Activated T-helper 2 cell treated with anti-CD3 and anti-CD28 coated beads, Interferon-gamma antibody, Interleukin-2, Interleukin-4, amounts not matched to agents 10 μg/mL and 5 μg/mL and 100 μg/mL, durations not matched to agents 14 hours and 24 hours and 36 hours (primary cell): ENCODE measurements at places on chromosomes 2 and 18.
A peak's percentile ranks its signal among the peaks of the same experiment; 100 is the strongest.

DNA sequence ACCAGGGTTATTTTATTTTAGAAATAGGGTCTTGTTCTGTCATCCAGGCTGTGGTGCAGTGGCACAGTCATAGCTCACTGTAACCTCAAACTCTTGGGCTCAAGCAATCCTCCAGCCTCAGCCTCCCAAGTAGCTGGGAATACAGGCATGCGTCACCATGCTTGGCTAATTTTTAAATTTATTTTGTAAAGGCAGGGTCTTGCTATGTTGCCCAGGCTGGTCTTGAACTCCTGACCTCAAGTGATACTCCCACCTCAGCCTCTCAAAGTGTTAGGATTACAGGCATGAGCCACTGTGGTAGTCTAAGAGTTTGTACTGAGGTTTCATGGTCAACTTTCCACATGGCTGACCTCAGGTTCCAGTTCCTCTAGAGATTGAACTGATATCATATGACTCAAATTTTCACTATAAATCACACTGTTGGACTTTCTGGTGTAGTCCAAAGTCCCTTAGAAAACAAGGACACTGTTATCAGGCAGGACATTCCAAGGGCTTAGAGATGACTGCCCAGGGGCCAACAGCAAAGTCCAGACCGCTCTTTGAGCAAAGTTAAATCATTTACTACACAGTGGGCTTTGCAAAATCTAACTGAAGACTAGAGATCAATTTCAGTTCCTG, 82.0 kb upstream of the MEX3C start:
- no peak for DNase-seq

- no peak for DNase-seq
Measured at GRCh38 chr2:220880623-220881596, 691.2 kb downstream of the EPHA4 start.

- DNase-seq: no peak
Measured at GRCh38 chr2:138707392-138708074, 72.7 kb downstream of the NXPH2 start.

DNA sequence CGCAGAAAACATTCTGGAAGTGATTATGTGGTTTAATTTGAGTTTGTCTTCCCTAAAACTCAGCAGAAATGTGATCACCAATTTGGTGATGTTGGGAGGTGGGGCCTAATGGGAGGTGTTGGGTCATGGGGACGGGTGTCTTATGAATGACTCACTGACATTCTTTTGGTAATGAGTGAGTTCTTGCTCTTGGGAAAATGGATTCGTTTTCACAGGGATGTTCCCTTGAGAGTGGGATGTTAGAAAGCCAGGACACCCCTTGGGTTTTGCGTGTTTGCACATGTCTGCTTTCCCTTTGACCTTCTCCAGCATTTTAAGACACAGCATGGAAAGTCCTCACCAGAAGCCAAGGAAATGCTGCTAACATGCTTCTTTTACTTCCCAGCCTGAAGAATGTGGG, 321.5 kb upstream of the NT5C1B start:
- no peak for DNase-seq

DNA sequence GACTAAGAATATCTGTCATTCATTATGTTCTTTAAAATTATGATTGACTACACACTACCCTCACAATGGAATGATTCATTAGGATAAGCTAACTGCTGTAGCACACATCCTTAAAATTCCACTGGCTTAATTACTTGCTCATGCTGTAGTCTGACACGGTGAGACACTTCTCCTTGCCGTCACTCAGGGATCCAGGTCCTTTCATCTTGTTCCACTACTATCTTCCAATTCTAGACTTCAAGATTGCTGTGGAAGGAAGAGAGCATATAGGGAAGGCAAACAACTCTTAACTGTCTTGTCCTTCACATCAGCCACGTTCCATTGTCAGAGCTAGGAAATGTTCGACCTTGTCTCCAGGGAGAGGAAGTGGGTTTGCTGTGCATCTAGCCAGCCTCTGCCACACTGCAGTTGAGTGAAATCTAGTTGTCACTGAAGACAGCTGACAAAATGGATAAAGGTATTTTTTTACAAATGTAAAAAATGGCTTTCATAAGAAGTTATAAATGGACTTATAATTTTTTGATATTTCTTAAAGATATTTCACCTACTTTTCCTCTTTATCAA, 30.1 kb downstream of the GREB1L start:
- no peak for DNase-seq

DNA sequence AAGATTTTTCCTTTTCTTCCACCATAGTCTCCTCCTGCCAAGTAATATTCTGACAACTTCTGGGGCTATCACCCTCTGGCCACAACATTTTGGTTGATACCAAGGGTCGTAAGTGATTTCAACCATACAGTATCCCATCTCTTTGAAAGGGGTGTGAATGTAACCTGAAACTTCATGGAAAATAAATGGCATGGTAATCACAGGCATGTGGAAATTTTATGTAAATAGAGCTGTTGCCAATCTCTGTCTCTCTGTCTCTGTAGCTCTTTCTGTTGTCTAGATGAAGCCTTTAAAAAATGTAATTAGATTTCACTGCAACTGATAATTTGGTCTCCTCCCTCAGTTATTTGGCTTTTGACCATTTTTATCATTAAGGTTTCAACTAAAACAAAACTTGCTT, 125.6 kb upstream of the RPRM start:
- no peak for DNase-seq

GRCh38 chr2:117557626-117558025, 256.9 kb upstream of the DDX18 start:
- no peak for DNase-seq

DNA sequence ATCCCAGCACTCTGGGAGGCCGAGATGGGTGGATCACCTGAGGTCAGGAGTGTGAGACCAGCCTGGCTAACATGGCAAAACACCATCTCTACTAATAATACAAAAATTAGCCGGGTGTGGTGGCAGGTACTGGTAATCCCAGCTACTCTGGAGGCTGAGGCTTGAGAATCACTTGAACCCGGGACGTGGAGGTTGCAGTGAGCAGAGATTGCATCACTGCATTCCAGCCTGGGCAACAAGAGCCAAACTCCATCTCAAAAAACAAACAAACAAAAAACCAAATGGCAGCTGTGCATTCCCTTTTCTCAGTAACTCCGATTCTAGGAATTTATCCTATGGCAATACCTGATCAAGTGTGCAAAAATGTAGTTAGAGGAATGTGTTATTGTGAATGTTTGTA, 4.7 kb upstream of the GRHL1 start:
- DNase-seq: no peak

GRCh38 chr18:59517446-59518165, 158.5 kb upstream of the LMAN1 start:
- DNase-seq: no peak

DNA sequence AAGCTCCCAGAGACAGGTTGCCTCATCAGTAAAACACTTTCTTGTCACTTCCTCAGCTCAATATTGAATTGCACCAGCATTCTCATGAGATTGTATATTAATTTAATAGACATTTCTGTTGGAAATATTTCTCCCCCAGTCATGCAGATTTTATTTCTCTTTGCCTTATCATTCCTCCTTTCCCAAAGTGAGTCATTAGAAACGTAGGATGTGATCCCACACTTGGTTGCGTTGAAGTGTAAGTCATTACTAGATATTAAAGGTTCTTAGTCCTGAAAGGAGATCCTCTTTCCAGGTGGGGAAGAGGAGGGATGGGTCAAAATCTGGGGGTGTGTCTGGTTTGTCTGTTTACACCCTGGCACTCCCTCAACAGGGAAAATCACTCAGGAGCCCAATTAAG, 438.2 kb downstream of the SLC4A3 start:
- no peak for DNase-seq

DNA sequence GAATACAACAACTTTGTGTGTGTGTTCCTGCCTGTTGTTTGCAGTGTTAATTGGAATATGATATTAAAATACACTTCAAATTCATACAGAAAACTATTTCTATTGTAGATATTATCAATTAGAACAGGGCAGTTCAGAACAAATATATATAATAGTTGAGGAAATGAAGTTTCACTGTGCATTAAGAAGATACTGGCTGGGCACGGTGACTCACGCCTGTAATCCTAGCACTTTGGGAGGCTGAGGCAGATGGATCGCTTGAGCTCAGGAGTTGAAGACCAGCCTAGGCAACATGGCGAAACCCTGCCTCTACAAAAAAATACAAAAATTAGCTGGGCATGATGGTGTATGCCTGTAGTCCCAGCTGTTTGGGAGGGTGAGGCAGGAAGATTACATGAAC, 79.3 kb downstream of the ASAP2 start:
- no peak for DNase-seq

DNA sequence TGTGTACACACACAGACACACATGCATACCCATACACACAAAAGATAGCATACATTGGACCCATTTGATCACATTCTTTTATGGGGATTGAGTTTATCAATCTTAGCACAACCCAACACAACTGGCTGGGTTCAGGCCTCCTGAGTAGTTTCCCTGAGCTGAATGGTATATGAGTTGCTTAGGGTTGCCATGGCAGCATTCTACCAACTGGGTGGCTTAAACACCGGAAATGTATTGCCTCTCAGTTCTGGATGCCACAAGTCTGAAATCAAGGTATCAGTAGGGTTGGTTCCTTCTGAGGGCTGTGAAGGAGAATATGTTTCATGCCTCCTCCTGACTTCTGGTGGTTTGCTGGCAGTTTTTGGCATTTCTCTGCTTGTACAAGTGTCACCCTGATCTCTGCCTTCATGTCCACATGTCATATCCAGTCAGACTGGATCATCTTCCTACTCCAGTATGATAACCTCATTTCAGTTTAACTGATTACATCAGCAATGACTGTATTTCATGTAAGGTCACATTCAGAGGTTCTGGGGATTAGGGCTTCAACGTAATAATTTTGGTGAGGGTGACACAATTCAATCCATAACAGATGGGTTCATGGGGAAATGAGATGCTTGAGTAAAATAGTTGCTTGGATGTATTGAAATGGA, 212.7 kb downstream of the KCNE4 start:
- no peak for DNase-seq

DNA sequence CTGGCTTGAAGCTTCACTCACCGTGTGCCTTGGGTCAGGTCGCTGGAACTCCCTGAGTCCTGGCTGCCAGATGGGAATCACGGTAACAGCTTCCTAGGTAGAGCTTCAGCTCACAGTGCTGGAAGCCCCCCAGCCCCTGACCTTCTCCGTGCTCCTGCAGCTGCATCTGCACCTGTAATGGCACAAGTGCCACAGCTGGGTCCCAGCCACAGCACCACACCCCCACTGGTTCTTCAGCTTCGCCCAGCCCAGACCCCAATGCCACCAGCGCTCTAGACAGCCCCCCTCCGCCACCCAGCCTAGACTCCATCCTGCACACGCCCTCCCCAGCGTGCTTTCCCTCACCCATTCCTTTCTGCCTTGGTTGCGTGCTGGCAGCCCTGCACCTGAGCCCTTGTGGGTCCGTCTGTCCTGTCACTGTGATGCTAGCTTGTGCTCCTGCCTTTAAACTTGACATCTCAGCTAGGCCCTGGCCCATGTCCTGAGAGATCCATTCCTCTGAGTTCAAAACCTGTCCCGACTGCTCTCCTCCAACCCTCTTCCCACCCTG, 7.6 kb upstream of the ESPNL start:
- DNase-seq: peak; percentile 7

GRCh38 chr2:41460661-41461060, 587.2 kb upstream of the PKDCC start:
- DNase-seq: no peak

- DNase-seq: no peak
Measured at GRCh38 chr2:159798376-159798725, 343 bp upstream of the CD302 start.

- DNase-seq: no peak
Measured at GRCh38 chr18:9984080-9984479, 70.3 kb downstream of the VAPA start.

GRCh38 chr2:173407176-173407575, 52.5 kb downstream of the CDCA7 start:
- DNase-seq: no peak

DNA sequence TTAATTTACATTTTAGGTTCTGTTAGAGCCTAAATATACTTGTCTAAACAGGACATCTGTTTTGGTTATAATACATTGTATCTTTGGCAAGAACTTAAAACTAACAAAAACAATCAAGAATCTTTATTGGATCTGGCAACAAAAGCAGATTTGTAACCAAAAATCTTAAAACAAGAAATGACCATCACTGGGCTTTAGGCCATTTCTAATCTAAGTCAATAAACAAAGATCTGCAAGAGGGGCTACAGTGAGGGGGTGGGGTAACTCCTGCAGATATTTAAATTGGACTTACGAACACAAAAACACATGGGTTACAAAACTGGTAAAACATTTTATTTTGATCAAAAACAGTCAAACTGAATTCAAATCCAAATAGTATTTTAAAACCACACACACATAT, 77.3 kb downstream of the SRBD1 start:
- DNase-seq: no peak

DNA sequence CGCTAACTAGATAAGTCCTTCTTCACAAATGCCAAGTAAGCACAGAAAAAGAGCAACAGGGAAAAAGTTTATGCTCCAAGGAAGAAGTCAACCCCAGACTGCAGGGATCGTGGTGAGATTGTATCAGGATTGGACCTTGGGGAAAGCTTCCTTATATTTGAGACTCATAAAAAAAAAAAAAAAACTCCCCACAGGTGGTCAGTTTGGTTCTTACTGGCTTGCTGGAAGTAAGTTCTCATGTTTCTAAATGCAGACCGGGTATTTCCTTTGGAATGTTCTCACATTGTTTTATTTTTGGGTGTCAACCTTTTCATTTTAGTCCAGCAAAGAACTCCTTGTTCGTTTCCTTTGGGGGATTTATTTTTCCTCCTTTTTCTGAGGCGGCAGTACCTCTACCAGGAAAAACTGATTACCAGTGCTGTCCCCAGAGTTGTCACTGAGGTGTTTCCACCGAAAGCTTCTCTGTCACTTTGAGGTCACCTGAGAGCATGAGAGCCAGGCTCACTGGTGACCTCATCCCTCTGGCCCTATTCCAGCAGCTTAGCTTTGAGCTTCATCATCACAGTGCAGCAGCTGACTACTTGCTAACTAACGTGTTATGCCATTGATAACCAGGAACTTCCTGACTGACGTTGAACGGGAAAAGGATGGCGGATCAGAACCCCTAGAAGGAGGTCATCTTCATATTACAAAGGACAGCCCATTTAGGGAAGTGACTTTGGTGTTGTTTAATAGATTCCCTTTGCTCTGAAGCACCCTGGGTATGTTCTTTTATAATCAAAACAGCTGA, 16.8 kb upstream of the ATP8B1 start:
- DNase-seq: no peak

DNA sequence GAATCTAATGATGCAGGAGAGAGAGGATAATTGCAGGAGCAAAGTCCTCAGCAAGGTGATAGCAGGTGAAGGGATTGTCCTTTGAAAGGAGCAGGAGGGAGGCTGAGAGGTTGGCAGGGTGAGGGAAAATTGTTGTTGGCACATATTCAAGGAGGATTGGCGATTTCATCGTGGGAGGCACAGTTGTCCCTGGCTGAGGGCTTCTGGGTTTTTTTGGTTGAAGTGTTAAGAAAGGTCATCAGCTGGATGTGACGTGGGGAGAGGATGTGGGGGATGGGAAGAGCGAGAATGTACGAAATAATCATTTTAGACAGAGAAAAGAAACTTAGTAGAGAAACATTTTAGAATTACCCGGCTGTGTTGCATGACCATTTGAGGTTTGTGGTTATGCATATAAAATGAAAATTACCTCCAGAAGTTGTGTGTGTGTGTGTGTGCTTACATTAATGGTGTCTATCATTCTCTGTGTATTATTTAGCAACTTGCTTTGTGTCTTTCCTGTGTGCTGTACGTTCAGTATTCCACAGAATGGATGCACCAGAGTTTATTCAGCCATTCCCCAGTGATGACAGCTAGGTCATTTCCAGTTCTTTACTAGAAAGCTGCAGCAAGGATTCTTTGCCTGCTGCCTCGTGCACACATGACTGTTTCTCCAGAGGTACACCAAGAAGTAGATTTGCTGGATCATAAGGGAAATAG, 67.6 kb downstream of the SDC1 start:
- no peak for DNase-seq
